ENCODE measurements at places on chromosomes 16 and 17. TPM values are rescaled to one million over a fixed set of nuclear protein-coding genes. Genes with fewer than 3 reads are reported as not detected.

The SP6 gene
- 6.4 TPM for total RNA-seq

The KRTAP4-4 gene
- total RNA-seq, result not detected

- no peak overlapping the region for H3K4me3 ChIP-seq
- no peak for DNase-seq
- H3K27ac ChIP-seq, result no peak overlapping the region
- H3K4me1 ChIP-seq, result peaks cover 16% of the 10 kb centered on the region
- no peaks in the 10 kb centered on the region for H3K36me3 ChIP-seq
Observed at GRCh38 chr17:59432657-59433056, 101.2 kb downstream of the YPEL2 start.

DNA sequence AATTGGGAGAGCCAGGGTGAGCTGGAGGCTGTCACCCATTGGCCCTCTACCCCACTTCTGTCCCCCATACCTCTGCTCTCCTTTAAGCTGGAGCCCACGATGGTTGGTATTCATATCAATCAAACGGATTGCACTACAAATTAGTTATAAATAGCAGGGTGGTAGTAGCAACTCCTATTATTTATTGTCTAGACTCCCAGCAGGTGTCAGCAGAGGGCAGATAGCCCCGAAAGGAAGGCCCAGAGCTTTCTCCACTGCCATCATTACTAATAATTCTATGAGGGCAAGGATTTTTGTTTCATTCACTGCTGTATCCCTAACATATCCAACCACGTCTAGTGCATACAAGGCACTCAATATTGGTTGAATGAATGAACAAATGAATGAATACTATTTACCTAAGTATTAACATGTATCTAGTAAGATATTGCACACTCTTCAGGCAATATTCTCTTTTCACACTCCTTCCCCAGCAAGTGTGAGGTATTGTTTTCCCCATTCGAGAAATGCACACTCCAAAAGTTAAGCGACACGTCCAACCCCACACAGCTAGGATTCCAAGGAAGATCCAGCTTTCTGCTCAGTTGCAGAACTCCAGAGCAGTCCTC is 6.3 kb downstream of the C17orf50 start:
- H3K4me1 ChIP-seq, result peaks cover 18% of the 10 kb centered on the region
- H3K36me3 ChIP-seq, result no peaks in the 10 kb centered on the region
- H3K27me3 ChIP-seq, result no peaks in the 10 kb centered on the region
- no peak overlapping the region for H3K4me3 ChIP-seq
